ENCODE measurements at places on chromosomes 13 and 19.

DNA sequence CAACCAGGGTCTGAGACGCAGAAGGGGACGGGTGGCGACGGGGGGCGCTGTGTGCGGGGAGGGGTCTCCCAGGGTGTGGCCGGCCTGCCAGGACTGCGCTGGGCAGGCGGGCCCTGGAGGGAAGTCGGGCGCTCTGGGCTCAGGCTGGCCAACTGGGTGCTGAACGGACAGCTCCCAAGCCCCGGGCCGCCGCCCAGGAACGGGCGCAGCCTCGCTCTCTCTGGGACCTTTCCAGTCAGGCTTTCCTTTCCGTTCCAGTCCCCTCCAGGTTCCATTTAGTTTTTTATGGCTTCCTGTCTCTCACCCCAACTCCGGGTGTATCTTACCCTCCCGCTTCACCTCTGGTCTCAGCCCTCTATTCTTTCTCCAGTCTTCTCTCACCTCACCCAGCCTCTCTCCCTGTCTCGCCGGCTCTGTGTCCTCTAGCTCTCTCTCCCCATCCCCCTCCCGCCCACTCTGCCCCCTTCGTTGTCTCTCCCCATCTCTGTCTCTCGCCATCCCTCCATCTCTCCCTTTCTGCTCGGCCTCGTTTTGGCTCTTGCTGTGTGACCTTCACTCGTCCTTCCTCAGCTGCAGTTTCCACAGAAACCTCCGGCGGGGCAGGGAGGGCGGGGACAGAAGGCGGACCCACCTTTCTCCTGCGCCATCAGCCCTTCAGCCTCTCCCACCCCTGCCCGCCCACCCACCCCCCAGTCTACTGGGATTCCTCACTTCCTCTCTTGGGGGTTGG lies 3.3 kb upstream of the ATP1A3 start:
- no peak for DNase-seq

GRCh38 chr19:32456406-32456805 lies 50.8 kb downstream of the DPY19L3 start:
- no peak for DNase-seq

GRCh38 chr13:113926301-113926761 lies 47.5 kb downstream of the C13orf46 start:
- DNase-seq: no peak

GRCh38 chr13:100442095-100442832 lies 146.3 kb downstream of the GGACT start:
- no peak for DNase-seq

GRCh38 chr19:18423258-18424020 lies 4.2 kb downstream of the SSBP4 start:
- DNase-seq: no peak

DNA sequence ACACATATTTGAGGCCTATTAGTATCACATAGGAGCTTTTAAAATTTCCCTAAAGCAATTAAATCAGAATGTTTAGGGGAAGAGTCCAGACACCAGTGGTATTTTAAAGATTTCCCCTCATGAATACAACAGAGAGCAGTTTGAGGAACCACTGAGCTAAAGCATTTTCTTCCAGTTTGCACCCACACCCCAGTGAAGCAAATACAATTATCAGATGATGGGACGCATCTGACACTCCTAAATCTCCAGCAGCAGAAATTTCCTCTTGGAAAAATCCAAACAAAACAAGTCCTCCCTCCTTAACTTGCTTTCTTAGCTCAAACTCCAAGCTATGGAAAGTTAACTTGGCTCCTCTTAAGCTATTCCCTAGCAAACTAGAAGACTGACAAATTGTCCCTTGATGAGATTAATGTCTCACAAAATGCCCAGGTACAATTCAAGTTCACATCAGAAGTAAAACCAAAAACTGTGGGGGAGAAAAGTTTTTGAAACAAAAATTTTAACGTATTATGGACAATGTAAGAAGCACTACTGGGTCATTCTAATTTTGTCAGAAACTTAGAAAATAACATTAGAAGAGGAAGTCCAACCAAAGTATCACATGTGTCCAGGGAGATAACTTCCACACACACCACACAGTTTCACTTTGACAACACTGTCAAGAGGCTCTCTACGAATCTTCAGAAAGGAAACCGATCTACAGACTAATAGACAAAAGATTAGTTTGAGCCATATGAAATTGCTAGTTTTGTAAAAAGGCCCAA lies 74.1 kb downstream of the ABCC4 start:
- DNase-seq: no peak

DNA sequence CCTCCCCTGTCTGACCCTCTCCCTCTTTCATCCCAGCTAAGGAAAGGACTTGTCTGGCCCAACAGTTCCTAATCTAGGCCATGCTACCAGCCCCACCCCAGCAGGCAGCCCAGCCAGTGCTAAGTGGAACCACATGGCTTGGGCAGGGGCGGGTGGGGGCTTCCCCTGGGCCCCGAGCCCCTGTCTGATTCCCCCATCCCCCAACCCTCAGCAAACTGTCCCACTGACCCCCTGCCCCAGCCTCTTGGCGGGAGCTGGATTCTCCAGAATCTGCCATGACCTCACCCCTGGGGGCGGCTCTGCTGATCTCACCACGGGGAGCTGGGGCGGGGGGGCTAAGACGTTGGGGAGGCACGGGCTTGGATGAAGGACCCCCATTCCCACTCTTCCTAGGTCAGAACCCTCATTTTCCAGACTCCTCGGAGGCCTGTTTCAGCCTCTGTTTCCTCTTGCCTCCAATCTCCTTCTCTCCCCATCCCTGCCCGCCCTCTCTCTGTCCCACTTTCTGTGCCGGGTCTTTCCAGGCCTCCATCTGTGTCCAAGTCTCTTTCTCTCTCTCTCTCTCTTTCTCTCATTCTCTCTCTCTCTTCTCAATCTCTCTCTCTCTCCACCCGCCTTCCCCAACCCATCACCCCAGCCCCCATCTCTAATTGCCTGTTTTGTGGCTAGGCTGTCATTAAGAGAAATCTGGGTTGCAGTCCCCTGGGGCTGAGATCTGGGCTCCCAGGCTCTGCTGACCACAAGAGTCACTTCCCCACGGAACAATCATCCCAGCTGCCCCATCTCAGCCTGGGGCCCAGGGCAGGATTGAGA lies 2.7 kb downstream of the COL5A3 start:
- no peak for DNase-seq

DNA sequence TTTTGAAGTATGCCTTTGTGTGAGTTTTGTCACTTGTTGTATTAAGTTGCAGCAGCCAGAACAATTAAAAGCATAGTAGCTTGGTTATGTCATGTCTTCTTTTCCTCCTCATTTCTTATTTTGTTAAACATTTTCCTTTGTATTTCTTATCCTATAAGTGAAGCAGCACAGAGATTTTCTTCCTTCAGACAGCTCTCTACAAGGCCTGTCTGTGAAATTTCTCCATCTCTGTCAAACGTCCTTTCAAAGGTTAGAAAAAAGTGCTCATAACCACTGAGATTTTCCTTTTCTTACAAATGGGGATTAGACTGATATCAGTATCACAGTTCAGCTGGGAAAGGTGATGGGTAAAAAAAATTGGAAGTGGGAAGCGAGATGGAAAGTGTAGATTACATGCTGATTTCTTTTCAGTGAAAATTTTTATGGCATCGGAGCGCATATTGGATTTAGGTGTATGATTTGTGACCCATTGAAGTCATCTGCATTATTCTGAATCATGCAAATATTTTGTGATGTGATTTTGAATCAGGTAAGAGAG lies 71.7 kb downstream of the GPC5 start:
- no peak for DNase-seq

GRCh38 chr13:97224544-97225300 lies 2.6 kb downstream of the MBNL2 start:
- DNase-seq: no peak

DNA sequence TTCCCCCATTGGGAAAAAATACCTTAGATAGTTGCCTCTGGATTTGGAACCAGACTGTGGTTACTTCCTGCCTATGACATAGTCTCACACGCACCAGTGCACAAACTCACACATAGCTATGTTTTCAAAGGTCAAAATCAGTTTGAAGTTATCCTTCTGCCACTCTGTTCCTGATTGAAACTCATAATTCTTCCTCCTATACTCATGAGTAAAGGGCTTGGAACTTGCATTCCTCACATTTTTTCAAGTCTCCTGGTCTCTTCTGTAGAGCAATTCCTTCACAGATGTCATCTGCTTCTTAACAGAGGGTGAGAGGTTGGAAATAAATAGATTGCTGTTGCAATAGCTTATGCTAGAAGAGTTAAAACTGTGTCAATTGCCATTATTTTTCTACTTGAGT lies 18.6 kb upstream of the POSTN start:
- DNase-seq: no peak

GRCh38 chr13:108377646-108378206 lies 108.2 kb downstream of the TNFSF13B start:
- DNase-seq: no peak

DNA sequence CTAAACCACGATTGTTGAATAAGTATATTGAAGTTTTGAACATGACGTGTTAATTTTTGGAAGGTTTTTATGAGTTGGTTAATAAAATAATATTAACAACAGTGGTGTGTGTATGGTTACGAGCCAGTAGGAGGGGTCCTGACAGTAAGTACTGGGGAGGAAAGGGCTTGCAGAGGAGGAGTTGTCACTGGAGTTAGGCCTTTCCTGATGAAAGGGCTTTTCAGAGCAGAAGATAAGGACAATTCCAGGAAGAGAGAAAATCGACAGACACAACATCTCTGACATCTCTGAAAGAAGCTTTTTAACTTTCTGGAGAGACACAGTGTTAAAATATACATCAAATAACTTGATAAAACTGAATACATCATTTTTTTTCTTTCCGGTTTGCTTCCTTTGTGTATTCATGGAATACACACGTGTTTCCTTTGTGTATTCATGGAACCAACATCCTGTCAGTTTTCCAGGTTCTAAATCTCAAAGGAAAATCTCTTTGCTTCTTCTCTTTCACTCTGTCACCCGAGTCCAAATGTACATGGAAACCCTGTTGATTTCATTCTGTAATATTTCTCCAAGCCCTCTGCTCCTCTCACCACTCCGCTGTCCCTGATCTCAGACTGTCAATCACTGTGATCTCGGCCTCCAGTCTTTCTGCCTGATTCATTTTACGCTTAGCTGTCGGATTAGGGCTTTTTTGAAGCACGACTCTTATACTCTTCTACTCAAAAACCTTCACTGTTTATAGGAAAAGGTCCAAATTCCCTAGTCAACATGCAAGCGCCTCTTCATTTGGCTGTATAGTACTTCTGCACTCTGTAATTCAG lies 374.4 kb downstream of the DLEU7 start:
- no peak for DNase-seq

GRCh38 chr19:325173-325936 lies 19.2 kb downstream of the MIER2 start:
- no peak for DNase-seq

DNA sequence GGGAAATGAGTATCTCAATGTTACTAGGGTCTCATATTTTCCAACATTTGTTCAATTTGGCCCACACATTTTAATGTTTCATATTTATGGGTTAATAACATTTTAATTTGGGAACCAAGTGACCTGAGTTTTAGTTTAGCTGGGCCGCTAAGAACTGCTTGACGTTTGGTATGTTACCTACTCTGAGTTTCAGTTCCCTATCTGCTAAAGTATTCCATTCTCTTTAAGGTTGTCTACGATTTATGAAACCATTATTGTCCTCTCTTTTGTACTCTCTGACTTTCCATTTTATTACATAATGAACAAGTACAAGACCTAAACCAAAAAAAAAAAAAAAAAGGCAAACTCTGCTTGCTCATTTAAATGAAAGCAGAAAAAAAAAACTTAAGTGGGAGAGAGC lies 89.9 kb downstream of the FGF14 start:
- DNase-seq: no peak

- no peak for DNase-seq
Measured at GRCh38 chr19:18856385-18857126, 24.8 kb downstream of the UPF1 start.

DNA sequence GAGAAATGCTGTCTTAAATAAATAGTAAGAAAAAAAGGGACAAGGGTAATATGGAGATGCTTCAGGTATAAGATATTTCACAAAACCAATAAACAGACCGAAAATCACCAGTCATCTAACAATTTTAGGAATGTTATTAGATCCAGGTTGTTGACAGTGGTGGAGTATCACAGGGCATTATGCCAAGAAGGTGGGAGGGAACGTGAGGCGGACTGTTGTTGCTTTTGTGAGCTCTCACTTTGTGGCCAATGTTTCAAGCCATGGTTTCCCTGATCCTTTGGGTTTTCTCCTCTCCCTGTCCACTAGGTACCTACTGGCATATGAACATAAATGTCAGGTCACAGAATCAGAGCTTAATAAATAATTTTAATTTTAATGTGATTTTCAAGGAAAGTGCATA lies 790.3 kb upstream of the SLITRK1 start:
- no peak for DNase-seq

- no peak for DNase-seq
Measured at GRCh38 chr13:50889317-50889716, 20.3 kb upstream of the RNASEH2B start.

DNA sequence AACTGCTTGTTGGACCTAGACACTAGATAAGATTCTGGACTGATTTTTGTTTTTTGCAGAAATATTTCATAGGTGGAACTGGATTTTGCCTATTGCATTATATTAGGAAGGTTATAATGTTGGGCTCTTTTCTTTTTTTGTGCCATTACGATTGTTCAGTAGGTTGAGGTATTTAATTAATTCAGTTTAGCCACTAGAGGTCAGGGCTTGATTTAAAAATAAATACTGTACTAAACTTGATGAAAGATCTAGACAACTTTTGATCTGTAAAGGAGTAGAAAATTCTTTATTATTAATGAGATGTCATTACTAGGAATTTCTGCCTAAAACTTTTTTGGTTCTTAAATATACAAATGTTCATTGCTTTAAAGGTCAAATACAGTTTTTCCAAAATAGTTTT lies 15.2 kb upstream of the SUPT20H start:
- DNase-seq: peak; percentile 8

DNA sequence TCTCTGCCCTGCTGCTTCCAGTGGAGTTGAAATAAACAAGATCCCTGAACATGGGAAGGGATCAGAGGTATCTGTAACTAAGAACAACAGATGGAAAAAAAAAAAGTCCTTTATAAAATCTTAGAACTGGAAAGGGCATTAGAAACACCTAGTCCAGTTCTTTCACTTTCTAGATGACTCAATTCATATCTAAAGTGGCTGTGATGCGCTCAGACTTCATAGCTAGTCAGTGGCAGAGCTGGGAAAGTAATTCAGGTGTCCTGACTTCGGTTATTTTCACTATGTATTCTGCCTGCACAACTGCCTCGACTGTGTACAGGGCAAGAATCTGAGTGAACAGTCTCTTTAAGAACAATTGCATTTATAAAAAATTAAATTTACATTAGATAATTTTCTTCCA lies 151.8 kb upstream of the TMTC4 start:
- no peak for DNase-seq

DNA sequence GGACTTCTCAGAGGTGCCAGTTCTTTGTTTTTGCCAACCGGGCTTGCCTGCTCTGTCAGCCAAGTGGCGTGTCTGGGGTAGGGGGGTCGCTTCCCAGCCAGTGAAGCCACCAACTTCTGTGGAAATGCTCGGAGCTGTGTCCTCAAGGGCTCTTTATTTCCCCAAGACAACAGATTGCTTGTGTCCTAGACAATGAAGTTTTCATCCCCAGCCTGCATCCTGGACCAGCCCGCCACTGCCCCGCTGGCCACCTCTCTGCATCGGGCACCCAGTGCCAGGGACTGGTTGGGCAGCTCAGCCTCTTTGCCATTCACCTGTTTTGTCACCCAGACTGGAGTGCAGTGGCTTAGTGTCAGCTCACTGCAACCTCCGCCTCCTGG lies 3.7 kb downstream of the RAB11B start:
- no peak for DNase-seq

- no peak for DNase-seq
Measured at GRCh38 chr19:10501971-10502523, 1.1 kb downstream of the KEAP1 start.

All from HCT116 (cell line).